KG1 (cell line): ENCODE measurements at places on chromosomes 11 and 22.

DNA sequence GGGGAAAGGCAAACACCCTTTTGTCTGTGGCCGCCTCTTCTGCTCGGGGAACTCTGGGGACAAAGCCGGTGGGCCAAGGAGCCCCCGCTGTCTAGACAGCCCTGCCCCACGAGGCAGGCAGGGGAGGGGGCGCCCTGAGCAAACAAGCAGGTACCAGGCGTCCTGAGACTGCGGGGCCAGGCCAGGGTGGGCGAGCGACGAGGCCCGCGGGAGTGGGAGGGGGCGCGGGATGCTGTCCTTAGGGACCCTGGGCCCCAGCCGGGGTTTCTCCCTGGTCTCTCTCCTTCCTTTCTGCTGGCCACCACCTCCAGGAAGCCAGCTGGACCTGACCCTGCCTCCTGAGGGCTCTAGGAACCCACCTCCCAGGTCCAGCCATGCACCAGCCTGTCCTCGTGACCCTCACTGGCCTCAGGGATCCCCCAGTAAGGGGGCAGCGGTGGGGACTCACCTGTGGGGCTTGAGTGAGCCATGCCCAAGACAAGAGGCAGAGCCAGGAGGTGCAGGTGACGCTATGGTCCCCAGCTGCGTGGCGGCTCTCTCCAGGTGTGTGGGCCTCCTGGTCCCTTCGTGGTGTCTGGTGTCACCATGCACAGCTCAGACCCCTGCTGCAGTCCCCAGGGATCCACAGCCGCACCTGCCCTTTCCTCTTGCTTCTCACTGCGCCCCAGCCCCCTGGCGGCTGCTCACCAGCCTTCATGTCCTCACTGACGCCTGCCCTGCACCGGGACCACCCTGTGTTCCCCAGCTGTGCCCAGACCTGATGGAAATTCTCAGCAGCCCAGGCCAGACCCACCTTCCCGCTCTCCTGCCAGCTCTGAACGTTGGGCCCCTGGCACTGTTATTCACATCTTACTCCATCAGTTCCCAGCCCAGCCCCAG lies 26.5 kb upstream of the MUC5AC start:
- DNase-seq, result no peak

DNA sequence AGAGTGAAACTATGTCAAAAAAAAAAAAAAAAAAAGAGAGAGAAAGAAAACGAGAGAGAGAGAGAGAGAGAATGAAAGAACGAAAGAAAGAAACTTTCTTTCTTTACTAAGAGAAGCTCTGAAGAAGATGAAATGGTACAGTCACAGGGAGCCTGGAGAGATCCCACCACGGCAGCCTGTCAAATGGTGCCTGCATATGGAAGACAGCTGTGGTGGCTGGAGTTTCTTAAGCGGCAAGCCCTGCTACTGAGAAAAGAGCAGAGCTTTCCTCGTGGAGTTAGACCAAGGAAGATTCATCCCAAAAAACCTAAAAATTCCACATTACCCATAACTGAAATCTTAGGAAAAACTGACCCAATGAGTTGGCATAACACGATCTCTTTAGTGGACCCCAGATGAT lies 66.7 kb downstream of the MICAL3 start:
- DNase-seq, result no peak

DNA sequence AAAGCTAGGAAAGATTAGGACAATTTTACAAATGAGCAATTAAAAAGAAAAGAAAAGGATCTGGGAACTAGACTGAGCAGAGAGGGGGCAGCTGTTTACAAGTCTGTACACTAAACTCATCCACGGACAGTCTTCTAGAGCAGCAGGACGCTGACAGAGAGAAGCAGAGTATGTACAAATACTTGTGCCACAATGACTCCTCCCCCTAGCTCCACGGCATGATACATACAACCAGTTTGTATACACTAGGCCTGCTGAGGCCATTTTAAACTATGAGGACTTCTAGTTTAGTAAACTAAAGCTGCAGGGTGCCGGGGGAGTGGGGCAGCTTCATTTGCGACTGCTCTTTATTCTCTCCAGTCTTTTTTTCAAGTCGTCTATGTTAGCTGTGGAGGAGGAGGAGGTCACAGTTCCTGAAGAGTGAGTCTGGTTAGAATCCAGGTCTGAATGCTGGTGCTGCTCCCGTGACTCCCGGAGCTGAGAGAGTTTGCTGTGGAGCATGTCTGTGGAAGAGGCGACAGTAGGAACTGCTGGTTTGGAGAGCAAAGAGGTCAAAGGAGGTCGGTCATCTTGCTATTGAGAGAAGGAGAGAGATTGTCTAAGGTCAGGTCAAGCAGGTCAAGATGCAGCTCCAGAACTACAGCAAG lies 24.8 kb downstream of the F2 start:
- DNase-seq, result no peak

DNA sequence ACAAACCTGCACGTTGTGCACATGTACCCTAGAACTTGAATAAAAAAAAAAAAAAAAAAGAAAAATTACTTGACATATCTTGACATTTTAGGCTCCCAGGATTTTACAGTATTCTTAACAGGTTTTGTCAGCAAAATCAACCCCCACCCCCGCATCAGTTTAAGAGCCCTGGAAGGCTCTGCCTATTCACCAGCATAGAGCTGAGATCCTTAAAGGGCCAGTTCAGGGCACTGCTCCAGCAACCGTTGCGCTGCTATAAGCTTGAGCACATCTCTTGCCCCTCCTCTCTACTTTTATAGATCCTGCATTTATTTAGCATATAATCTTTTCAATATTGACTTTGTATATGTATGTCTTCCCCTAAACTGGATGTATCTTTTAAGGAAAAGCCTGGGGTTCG lies 697 bp upstream of the PAFAH1B2 start:
- peak; percentile 64 for DNase-seq

DNA sequence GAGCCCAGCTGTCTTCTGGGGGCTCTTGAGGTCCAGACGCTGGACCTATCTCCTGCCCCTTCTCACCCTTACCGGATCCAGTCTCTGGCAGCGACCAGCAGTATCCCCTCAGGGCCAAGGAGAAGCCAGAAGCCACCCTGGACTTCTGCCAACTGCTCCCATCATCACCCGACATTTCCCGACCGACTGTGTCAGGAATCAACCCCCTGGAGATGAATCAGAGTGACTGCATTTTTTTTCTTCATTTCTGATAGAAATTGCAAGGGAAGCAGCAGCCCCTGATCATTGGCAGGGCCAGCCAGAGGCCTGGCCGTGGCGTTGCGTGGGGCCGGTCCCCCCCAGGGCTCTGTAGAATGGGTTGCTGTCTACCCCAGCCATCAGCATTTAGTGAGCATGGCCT lies 5.2 kb upstream of the LIF start:
- no peak for DNase-seq
